ENCODE measurements at places on chromosomes 2 and 18.
A peak's percentile ranks its signal among the peaks of the same experiment; 100 is the strongest.

DNA sequence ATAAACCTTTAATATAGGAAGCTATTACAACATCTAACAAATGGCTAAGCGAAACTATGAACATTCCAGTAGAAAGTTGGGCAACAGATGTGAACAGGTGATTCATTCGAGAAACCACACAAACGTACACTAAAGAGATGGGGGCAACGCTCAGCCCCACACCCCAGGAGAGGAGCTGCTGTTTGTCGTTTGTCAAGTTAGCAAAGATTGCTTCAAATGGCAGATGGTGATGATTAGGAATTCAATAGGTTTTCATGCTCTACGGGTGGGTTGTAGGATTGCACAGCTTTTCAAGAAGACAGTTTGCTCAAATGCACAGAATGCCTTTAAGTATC, 154.7 kb upstream of the HDAC4 start:
- DNase-seq, result no peak

- DNase-seq, result no peak
Measured at GRCh38 chr2:192127434-192127833, 67.3 kb downstream of the TMEFF2 start.

GRCh38 chr2:28695245-28695647, 56.4 kb upstream of the PPP1CB start:
- no peak for DNase-seq

GRCh38 chr2:183283209-183283608, 159.0 kb downstream of the NUP35 start:
- no peak for DNase-seq

- DNase-seq, result no peak
Measured at GRCh38 chr18:56166914-56167313, 471.5 kb downstream of the TXNL1 start.

- DNase-seq, result no peak
Measured at GRCh38 chr2:134347756-134348155, 93.9 kb downstream of the MGAT5 start.

GRCh38 chr2:173990970-173991819, 26.0 kb upstream of the SP3 start:
- no peak for DNase-seq

- peak; percentile 13 for DNase-seq
Measured at GRCh38 chr2:159616286-159616701, at the start of gene BAZ2B. TSS of gene BAZ2B (minus strand) at chr2:159616548. CDS start at chr2:159478719, 137,829 bp downstream.

Data from CD4-positive, alpha-beta T cell treated with Interleukin-21 for 1 hour (primary cell).